CD8-positive, alpha-beta memory T cell (primary cell): ENCODE measurements at places on chromosomes 4 and X. TPM values are rescaled to one million over a fixed set of nuclear protein-coding genes. Genes with fewer than 3 reads are reported as not detected.

GRCh38 chr4:3525532-3526430 is 6.4 kb downstream of the LRPAP1 start:
- H3K36me3 ChIP-seq, result peaks cover 8% of the 10 kb centered on the region
- no peak overlapping the region for H3K27ac ChIP-seq
- H3K4me1 ChIP-seq, result peaks cover 15% of the 10 kb centered on the region
- no peak overlapping the region for H3K4me3 ChIP-seq

DNA sequence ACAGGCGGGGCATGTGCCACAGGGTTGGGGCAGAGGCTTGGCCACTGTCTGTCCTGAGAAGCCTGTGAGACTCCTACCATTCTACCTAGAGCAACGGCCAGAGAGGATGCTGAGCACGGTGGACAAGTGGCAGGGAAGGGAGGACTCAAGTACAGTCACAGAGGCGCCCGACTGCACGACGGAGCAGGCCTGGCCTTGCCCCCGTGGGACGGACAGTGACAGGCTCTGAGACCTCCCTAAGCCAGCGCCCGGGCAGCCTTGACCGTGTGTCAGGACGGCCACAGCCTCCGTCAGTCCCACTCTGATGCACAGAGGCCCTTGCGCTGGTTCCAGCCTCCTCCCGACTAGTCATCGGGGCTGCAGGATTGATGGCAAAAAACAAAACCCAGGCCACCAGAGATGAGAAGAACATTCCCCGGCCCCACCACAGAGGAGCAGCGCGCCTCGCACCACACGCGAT is 36.7 kb upstream of the MXD4 start:
- DNase-seq, result peak; percentile 42
- no peaks in the 10 kb centered on the region for H3K27me3 ChIP-seq
- H3K4me3 ChIP-seq, result no peak overlapping the region
- no peak overlapping the region for H3K27ac ChIP-seq

DNA sequence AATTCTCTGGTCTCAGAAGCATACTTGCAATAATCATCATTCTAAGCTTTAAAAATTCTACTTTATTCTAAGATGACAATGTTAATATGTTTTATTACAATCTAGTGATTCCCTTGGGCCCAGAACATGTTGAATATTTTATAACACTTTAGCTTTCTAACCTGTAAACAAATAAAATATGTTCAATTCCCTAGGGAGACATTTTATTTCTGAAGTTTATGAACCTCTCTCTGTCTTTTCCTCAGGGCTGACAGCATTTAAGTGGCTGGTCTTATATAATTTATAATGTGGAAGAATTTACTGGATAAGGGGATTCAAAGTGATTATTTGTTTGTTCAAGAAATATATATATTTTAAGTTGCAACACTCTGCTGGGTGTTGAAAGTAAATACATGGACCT is 55.3 kb upstream of the NPFFR2 start:
- no peak for DNase-seq
- H3K27me3 ChIP-seq, result no peaks in the 10 kb centered on the region
- no peak overlapping the region for H3K4me3 ChIP-seq

GBA3 gene
- not detected for total RNA-seq
